AG20443 (cell line): ENCODE measurements at places on chromosomes 12 and 14.

- no peak for DNase-seq
Observed at GRCh38 chr12:21607701-21608100, 3.1 kb upstream of the GYS2 start.

- DNase-seq: peak; percentile 93
Observed at GRCh38 chr12:108305520-108305919, 33.6 kb downstream of the CMKLR1 start.

DNA sequence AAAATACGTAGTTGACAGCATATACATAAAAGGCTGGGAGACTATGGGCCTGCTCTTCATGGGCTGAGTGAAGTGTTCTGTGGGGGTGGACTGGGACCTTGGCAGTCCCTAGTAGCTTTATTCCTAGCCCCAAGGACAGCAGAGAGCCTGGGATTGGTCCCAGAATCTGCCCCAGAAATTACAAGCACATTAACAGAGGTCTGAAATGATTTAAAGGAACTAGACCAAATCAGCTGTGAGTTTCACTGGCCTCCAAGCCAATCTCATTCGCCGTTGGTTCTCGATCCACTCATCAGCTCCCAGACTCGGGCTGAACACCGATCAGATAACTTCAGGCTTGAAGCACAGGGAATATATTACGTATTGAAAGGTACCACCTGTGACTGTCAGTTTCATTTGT lies 77.0 kb upstream of the PSMC1 start:
- DNase-seq: no peak

GRCh38 chr12:99138393-99138792 lies 493.3 kb downstream of the APAF1 start:
- no peak for DNase-seq

GRCh38 chr14:25247609-25248008 lies 197.7 kb upstream of the STXBP6 start:
- DNase-seq: no peak

- no peak for DNase-seq
Observed at GRCh38 chr14:67579040-67579439, 21.0 kb downstream of the PIGH start.

GRCh38 chr12:85156569-85156968 lies 120.4 kb downstream of the LRRIQ1 start:
- no peak for DNase-seq

DNA sequence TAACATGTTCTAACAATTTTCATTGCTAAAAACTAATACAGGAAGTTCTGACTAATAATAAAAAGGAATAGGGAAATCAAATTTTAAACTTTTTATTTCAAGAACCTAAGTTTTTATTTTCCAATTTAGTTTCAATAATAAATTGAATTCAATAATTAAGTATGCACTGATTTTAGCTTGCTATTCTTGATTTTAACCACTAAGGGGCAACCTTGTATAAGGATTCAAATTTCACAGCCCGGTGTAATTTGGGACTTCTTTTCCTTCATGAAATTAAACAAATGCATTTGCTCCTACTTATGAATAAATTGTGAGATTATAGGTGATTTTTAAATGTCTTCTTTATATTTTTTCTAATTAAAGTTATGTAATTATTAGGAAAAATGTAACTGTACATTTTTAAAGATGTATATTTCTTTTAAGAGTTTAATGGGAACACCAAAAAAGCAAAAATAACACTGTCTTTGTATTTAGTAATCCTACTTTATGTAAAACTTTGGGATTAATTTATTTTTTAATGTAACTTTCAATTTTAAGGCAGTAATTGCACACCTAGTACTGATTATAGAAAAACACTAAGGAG lies 241.4 kb upstream of the PDZRN4 start:
- DNase-seq: peak; percentile 47

- DNase-seq: no peak
Observed at GRCh38 chr12:34302131-34302885, 280.0 kb downstream of the ALG10 start.

DNA sequence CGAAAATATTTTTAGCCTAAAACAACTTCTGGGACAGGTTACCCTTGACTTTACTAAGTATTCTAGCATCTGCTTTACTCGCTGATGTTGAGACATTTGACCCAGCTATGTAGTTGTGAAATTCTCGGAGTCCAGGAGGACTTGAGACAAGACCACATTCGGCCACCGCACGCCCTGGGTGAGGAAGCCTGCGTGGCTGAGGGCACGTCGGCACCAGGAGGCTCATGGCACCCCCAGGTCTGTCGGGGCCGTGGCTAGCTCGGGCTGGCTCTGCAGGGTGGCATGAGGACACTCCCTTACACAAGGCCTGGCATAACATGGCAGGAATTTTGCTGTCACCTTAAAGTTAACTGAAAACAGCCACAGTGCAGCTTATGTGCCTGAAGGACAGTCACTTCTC lies 58.1 kb upstream of the MMP17 start:
- DNase-seq: no peak

- DNase-seq: no peak
Observed at GRCh38 chr12:75545636-75546035, 34.2 kb upstream of the KRR1 start.

DNA sequence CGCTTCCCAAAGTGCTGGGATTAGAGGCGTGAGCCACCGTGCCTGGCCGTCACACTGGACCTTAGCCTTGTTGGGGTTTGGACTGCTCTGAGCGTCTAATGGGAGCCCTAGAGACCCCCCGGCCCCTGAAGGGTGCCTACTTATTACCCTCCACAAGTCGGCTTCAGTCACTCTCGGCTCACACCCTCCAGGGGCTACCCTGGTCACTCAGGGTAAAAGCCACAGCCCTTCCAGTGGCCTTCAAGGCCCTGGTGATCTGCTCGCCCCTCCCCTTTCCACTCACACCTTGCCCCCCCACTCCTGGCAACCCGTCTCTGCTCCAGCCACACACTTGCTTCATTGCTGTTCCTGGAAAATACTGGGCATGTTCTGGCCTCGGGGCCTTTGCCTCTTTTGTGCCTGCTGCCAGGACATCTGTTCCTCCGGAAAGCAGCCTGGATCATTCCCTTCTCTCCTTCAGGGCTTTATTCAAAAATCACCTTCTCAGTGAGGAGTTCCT lies 3.6 kb upstream of the MORN3 start:
- no peak for DNase-seq

GRCh38 chr12:14611640-14612203 lies 44.0 kb upstream of the PLBD1 start:
- DNase-seq: no peak

DNA sequence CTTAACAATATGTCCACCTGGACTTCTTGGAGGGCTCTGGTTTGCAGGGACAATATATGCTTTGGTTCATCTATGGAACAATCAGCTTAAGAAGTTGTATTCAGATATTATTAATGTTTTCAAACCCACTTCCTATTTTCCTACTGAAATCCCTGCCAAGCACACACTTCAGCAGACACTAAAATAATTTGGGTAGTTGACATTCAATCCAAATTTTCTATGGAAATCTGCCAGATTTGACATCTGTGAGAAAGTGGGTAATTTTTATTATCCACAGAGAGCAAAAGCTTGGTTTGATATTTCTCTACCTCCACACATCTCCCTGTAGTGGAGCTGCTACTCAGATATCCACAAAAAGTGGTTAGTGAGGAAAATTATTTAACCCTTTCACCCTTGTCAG lies 378.8 kb upstream of the SOX5 start:
- DNase-seq: no peak

- DNase-seq: no peak
Observed at GRCh38 chr14:105862581-105863239, 336.3 kb downstream of the TMEM121 start.

DNA sequence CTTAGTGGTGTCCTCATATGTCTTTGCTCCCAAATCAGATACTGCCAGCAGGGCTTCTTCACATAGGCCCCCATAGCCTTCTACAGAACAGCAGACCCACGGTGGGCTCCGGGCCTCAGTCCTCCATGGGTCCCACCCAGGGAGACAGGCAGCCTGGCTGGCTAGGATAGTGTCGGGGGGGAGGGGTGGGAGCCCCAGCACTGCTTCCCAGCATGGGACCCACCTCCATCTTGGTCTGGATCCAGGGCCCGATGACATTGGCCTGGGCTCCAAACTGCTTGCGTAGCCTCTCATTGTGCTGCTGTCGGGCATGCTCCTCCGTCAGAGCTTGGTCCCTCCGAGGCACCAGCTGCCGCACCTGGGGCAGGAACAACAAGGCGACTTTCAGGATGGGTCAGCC lies 89.4 kb upstream of the ZFP36L1 start:
- no peak for DNase-seq

- DNase-seq: peak; percentile 88
Observed at GRCh38 chr14:95516554-95517181, at the start of gene SYNE3. TSS of gene SYNE3 (minus strand) at chr14:95516650. CDS start at chr14:95475821, 40,829 bp downstream.

DNA sequence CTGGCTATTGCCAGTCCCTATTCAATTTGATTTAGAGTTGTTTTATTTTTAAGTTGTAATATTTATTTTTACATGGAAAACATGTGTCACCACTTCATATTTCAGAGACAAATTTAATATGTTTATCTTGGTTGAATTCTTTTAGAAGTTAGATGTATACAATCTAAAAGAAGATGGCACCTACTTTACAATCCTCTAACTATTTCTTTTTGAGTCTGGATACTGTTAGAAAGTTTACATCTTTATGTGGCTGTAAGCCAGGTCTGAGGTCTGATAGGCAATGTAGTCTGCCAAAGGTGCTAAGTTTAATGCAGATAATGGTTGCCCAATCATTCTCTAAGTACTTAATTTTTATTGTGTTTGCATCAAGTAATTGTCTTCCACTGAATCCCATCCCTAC lies 7.2 kb upstream of the LMO3 start:
- no peak for DNase-seq

GRCh38 chr12:91732086-91732485 lies 413.6 kb downstream of the BTG1 start:
- no peak for DNase-seq

DNA sequence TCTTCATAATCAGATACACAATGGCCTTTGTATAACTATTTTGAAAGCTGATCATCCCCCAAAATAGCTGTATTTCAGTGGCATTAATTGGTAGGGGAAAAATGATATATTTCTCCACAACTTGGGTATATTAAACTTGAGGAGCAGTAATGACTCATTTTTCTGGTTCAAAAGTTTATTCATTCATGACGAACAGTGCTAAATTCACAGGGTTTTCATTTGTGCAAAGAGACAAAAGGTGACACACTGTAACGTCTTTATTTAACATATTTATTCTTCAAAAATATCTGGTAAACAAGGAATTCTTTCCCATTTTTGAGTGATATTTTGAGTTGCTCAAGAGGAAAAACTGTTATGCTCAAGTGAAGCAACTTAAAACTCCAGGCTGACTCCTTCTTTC lies 415.5 kb upstream of the SOX5 start:
- DNase-seq: no peak

- DNase-seq: no peak
Observed at GRCh38 chr12:110050927-110051326, 2.6 kb upstream of the C12orf76 start.

DNA sequence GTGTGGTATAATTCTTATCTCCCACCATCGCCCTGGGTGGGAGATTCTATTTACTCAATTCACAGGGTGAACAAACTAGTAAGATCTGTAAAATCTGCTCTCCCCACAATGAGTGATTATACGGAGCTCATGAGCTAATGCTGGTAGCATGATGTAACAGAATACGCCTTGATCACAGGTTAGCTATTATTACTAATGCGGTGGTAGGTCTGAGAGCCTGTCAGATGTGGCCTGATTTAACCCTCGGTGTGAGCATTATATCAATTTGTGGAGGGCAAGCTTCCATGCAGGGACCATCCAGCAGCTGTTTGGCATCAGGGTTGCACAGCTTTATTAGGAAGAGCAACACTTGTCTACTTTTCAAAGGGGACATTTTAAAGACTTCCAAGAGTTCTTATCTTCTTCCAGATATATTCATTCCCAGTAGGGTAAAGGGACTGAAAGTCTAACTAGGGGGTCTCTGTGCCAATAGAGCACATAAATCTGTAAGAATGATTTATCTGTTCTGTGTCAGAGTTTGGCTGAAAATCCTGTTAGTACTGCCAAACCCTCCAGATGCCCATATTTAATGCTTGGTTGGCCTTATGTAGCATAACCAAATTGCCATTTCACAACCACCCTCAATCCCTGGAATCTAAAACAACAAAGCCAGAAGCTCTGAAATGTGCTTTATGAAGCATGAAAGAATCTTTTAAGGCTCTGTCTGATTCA lies 18.7 kb downstream of the TSHR start:
- DNase-seq: no peak

DNA sequence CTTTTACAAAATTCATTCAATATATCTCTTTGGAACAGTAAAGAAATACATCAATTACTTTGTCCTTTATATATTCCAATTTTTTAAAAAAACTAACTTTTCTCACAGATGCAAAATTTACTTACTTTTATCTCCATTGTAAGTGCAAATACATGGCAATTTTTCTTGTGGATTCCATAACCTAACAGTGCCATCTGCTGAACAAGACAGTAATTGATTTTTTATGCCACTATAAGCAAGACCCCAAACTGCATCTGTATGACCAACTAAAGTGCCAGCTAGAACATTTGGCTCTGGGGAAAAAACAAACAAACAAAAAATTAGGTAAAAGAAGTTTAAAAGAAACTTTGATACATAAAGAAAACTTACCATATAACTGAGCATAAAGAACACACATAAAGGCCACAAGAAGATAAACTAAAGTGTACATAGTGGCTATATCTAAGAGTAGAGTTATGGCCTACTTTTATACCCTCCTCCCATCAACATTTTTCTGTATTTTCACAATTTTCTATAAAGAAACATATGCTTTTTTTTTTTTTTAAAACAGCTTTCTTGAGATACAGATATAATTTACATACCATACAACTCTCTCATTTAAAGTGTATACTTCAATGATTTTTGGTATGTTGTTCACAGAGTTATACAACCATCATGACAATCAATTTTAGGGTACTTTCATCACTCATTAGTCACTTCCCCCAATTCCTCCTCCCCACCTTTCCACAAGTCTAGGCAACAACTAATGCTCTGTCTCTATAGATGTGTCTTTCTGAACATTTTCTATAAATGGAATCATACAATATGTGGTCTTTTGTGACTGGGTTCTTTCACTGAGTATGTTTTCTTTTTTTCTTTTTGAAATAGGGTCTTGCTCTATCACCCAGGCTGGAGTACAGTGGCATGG lies 32.6 kb downstream of the COCH start:
- DNase-seq: no peak

DNA sequence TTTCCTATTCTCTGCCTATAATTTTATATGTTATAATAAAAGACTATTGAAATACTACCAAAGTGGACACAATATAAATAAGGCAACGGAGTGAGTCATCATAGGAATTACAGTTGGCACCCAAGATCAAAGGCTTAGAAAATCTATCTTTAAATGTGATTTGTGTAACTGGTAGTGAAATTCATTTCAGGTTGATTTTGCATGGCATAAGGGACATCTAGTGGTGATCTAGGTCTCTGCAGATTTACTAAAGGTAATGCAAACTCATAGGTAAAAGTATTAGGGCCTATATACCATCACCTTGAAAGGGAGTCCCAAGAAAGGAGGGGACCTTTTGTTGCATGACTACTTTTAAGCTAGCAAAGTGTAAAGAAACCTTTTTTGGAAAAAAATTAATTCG lies 527.2 kb downstream of the NRXN3 start:
- DNase-seq: peak; percentile 39
